CD4-positive, alpha-beta T cell treated with Interleukin-21 for 1 hour (primary cell): ENCODE measurements at places on chromosomes 6 and 20.

- DNase-seq, result no peak
These were observed 194.7 kb downstream of the NFATC2 start for GRCh38 chr20:51347831-51348230.

DNA sequence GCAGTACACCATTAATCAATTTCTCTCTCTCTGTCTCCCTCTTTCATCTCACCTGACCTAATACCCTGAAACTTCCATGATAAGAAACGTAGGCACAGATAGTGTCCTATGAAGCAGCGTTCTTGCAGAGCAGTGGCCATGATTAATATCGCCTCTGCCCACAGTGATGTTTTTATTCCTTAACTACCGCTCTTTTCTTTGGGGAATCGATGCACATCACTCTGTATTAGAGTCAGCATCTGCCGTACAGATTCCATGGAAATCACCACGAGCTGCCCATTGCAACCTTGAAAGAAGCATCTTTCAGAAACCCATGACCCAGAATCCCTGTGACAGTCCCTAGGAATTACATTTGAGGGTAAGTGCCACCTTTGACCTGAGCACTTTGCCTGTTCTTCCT lies 152.0 kb upstream of the ECI2 start:
- DNase-seq, result no peak

- no peak for DNase-seq
These were observed 1323.1 kb upstream of the CITED2 start for GRCh38 chr6:140697585-140697984.

DNA sequence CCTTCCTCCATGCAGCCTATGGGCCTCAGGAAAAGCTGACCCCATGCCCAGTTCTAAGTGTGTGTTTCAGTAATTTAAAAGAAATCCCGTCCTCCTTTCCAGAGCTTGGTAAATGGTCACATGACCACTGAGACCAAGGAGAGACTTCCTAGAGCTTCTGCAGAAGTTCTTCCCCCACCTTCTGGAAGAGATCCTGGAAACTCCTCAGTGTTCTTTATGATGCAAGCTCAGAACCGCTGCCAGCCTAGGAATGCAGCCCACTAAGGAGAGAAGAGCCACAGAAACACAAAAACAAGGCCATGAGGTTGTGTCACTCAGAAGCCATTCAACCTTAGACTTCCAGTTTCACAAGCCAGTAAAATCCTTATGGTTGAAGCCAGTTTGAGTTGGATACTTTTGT lies 348.4 kb downstream of the TPBG start:
- DNase-seq, result no peak

DNA sequence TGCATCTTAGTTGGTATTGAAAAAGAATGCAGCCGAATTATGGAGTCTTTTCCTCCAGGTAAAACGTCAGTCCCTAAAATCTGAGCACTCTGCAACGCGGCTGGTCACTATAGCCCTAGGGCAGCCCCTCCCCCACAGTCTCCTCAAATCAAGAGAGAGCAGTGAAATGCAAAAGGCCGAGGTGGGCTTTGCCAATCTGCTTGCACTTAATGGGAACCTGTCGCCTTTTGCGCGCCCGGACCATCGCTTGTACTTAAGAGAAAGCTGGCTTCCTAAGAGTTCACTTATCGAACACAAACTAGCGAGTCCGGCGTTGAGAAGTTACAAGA lies 447 bp downstream of the MCM3 start:
- peak; percentile 19 for DNase-seq

GRCh38 chr6:169931261-169931660 lies 179.8 kb downstream of the ERMARD start:
- DNase-seq, result no peak

DNA sequence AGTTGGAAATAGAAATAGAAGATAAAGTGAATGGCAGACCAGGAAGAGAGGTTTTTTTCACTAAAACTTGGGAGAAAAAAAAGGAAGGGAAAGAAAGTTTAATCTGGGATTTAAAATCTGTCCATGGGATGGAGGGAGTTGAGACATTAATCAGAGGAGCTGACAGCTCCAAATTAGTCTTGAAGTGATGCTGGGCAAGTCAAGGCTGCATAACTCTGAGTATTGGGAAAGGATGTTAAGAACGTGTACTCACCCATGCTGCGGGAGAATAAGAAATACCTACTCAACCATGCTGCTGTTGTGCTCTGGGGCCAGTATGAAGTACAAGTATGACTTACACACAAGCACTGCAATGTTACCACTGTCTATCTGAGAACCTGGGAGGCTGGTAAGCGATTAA lies 47.5 kb downstream of the SNRNP48 start:
- DNase-seq, result no peak
